ENCODE measurements at places on chromosomes 3 and 15. TPM values are rescaled to one million over a fixed set of nuclear protein-coding genes. Genes with fewer than 3 reads are reported as not detected.

- DNase-seq, result no peak
Observed at GRCh38 chr3:37606472-37606871, 255.2 kb upstream of the CTDSPL start.

DNA sequence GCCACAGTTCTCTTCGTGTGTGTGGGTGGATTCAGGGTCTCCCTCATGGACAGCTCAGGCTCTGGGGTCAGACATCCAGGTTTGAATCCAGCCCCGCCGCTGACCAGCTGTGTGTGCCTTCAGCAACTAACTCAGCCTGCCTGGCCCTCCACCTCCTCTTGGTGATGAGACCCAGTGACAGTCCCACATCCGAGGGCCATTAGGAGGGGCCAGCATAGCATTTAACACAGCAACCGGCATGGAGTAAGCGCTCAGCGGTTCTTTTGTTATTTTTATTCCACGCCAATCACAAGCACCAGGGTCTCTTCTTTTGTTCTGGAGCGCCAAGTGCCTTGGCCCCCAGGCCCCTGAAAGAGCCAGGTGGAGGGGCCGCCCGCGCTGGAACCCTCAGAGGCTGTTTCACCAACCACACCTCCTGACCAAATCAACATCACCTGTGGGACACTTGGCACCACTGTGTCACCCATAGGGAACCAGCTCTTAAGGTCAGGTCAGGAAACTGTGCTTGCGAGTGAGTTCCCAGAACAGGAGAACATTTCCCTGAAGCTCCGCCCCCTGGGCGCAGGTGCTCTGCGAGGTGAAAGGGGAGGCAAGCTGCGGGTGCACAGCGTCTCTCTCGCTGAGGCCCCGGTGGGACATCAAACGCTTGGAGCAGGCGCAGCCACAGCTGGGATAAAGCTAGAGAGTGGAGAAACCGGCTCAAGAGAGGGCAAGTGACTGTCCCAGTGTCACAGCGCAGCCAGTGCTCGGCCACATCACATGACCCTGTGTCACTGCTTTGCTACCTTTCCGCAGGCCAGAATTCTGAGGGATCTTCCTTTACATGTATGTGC is 311.3 kb downstream of the UACA start:
- DNase-seq, result no peak

DNA sequence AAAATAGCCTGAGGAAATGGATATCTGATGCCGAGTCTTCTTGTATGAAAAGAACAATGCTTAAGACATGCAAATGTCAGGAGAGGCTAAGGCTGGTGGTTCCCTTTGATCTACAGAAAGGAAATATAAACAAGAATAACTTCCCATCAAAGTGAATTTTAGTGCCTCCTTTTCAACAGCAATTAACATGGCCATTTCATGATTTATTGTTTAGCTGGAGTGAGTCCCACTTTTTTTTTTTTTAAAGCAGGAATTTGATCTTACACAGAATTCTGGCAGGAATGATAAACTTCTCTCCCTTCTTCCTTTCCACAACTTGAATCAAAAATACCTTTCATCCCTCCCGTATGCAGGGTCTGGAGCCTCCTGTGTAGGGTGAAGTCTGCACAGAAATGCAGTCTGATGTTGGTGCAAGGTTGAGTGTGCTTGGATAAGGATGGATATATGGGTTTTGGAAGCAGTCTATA is 287.0 kb downstream of the MEX3B start:
- DNase-seq, result no peak

DNA sequence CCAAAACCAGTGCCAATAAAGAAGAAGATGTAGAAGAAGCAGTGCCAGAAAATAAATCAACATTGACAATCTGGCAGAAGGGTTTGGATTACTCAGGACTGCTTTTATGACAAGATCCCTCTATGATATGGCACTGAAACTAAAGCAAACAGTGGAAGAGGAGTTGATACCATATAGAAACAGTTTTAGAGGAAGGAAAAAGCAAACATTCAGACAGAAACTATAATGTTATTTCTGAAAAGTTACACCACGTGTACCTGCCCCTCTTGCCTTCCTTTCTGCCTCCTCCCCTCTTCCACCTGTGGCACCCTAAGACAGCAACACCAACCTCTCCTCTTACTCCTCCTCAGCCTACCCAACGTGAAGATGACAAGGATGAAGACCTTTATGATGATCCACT is 63.0 kb downstream of the SFMBT1 start:
- DNase-seq, result no peak

DNA sequence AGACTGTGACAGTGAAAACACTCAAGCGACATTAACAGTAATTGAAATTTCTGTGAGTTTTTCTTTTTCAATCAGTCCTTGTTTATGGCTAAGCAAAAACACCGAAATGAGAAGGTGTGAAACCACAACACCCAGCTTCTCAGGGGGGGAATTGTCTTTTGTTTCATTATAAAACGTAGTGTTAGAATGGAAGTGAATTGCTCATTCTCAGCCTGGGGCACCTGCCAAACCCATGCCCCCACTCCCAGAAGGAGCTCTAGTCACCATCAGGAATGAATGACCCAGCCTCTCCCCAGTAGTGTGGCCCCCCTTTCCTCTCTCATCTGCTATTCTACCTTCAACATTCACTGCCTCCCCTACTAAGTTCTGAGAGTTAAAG is 185.8 kb upstream of the CFAP20DC start:
- no peak for DNase-seq

The QRICH1 gene
- 83.9 TPM for total RNA-seq

DNA sequence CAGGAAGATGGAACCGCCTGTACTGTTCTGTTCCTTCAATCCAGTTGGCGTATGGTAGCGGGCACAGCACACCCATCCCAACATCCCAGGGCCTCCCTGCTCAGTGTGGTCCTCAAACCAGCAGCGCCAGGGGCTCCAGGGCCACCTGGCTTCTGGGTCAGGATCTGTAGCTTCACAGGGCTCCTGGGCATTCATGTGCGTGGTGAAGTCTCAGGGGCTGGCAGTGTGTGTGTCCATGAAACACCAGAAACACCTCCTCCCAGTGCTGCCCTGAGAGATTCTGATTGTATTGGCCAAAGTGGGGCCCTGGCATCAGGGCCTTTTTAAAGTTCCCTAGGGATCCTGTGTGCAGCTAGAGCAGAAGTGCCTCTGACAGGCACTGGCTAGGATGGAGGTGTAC is 42.1 kb downstream of the ABTB1 start:
- no peak for DNase-seq

The AMT gene
- 20.7 TPM for total RNA-seq

DNA sequence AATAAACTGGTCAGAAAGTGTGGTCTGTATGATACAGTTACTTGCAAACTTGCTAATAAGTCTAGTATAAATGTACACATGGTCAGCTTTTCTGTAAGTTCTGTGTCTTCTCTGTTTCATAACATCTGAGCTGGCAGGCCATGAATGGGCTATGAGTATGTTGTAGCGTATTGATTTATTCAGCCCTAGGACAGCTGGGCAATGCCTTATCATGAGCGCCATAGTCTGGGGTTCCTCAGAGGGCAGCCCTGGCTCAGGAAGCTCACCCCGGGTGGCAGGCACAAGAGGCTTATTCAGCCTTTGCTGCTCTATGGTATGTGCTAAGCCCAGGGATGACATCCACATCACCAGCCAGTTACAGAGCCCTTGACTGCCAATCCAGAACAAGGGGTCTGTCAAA is 50.7 kb upstream of the CCR2 start:
- no peak for DNase-seq

The ARL14 gene
- total RNA-seq, result 18.5 TPM

- DNase-seq, result peak; percentile 39
Observed at GRCh38 chr15:49145651-49146609, 9.5 kb downstream of the COPS2 start.

DNA sequence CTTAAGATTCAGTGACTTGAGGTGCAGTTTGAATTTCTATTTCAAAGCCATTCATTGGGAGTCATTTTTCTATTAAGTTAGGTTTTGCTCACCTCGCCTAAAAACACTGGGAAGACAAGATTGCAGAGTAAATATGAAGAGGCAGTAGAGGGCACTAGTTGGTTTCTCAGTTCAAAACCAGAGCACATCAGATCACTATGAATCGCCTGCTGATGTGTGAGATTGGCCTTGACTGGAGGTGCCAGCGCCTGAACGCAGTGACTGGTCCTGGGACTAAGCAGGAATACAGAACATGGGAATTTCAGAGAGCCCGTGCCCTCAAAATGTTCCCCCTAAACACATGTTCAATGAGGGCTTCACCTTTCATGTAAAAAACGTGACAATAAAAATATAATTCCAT is 229.0 kb downstream of the ITPR1 start:
- DNase-seq, result peak; percentile 49

DNA sequence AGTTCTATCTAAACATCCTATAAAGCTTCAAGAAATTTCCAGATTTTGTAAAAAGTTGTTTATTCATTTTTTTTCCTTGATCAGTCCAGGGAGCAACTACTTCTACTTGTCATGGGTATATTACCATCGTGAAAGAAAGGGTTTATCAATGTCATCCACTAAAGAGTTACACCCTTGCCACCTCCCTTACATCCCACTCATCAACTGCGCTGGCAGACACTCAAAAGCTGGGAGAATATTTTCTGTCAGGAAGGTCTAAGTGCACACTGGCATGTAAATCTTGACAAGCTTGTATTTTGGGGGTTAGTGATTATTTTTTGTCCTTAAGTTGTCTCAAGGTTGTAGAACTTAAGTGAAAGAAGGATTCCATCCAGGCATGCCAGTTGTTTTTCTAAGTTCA is 188.3 kb upstream of the ARL6 start:
- DNase-seq, result no peak

GRCh38 chr3:43286841-43287499 is 630 bp downstream of the SNRK start:
- DNase-seq, result no peak

GRCh38 chr3:99548674-99549073 is 89.7 kb upstream of the COL8A1 start:
- no peak for DNase-seq
